ENCODE measurements at places on chromosomes 4 and X.

DNA sequence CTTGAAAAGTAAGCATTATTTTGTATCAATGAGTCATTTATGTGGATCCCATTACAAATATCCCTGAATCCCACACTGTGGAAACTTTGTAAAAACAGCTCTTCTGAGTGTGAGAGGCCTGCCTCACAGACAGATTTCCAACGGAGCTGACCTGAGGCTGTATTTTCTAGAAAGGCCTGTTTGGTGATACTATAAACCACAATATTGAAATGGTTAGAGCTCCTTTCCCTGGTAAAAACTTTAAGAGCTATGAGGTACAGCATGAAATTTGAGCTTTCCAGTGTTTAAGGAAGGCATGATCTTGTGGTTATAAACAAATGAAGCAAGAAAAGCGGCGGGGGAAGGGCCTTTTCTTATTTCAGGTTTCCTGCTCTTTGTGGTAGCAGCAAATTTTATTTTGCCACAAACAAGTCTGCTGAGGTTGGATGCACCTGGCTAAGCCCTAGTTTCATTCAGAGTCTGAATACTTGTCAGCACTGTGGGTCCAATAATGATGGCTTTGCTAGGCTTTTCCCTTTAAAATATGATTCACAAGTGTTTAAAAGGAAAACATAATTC, 86.8 kb upstream of the ETNPPL start:
- DNase-seq = no peak

GRCh38 chrX:120335289-120335688, 24.0 kb upstream of the TMEM255A start:
- no peak for DNase-seq

DNA sequence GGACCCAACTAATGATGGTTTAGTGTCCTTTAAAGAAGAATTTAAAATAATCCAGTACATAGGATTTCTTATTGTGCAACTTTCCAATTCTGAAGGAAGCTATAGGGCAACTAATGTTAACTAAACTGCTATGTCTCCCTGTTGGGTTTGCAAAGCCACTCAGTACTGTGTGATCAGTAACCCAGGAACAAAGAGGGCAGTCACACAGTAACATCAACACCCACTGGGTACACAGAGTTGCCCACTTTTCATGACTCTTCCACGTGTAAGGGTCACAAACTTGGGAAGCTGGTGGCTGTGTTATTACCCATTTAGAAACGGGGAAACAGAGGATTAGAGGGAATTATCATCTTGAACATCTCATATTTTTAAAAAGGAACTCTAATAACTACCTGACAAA, 555.0 kb upstream of the DIPK2B start:
- DNase-seq = no peak

GRCh38 chrX:124358800-124359383, 12.5 kb downstream of the SH2D1A start:
- no peak for DNase-seq

DNA sequence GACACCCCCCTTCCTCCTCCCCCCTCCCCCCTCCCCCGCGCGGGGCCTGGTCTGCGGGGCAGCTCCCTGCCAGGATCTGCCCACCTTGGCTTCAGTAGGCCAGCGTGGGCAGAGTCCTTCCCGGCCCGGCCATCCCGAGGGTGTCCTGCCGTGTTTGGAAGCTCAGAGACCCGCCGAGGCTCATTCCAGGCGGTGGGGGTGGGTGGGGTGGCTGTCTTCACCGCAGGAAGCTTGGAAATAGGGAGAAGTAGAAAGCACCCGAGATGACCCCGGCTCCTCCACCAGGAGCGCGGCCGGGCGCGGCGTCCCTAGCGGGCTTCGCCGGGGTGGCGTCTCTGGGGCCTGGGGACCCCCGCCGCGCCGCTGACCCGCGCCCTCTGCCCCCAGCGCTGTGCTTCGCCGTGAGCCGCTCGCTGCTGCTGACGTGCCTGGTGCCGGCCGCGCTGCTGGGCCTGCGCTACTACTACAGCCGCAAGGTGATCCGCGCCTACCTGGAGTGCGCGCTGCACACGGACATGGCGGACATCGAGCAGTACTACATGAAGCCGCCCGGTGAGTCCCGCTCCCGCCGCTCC, 1.6 kb downstream of the NAT8L start:
- no peak for DNase-seq

DNA sequence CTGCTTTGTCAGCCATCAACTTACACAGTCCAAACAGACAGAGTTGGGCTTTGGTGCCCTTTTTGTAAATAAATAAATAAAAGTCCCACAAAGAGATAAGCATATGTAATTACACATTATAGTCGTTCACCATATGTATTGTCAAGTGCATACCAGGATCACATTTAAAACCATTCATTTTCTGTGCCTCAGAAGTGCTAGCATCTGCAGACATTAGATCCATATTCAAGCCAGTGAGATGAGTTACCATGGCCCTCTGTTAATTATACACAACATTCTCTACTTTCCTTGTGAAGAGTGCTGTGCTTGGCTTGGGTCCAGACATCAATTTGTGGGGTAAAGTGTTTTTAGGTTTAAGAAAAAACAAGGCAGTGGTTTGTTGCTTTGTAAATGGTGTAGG, 76.8 kb downstream of the ENOX2 start:
- DNase-seq = no peak

DNA sequence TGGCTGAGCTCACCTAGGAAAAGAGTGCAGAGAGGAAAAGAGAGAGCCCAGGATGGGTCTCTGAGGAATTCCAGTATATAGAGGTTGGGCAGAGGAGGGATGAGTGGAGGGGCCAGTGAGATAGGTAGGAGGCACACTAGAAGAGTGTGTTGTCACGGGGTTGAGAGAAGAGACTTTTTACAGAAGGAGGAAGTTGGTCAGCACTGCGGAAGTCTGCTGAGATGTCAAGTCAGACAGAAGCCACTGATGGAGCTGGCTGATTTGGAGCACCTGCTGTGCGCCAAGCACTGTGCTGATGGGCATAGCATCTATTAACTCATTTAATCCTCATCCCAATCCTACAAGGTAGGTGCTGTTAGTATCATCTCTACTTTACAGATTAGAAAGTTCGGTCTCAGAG, 60.4 kb downstream of the EFNB1 start:
- no peak for DNase-seq

GRCh38 chr4:110487873-110488272, 11.9 kb downstream of the ENPEP start:
- no peak for DNase-seq

GRCh38 chr4:19514276-19515070, 737.2 kb upstream of the SLIT2 start:
- no peak for DNase-seq

DNA sequence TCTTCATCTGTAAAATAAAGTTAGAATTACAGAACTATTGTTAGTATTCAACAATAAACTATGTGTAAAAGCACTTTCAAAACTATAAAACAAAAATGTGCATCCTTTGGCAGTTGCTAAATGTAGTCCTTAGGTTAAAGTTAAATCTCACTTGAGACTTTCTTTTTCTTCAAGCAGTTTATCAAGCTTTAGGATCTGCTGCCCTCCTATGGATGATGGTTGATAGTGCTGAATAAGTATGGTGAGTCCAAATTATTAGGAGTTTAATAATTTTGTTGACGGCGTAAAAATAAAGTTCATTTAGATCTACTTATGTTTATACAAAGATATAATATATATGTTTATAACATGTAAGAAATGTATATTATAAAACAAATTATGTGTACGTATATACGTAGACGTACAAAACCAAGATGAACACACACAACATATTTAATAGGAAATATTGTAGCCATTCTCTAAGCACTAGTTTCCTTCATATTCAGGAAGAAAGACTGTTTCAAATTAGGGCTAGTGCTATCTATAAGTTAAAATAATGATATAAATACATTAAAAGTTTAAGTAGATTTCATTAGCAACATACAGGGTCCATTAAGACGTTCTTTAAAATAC, 22.3 kb downstream of the UGT2A2 start:
- no peak for DNase-seq

DNA sequence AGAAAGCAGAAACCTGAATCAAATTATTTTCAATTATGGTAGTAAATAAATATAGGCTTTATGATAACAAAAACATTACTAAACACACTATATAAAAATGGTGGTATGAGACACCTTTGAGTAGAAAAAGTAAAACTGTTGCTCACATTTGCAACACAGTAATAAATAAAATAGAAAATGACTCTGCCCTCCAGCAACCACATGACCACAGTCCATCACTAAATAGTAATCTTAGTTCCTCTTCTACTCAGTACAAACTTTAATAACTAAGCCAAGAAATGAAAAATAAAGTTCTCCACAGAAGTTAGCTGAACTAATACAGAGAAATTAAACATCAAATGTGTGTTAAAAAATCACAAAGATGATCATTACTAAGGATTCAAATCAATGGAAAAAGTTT, 108.5 kb downstream of the ADGRA3 start:
- no peak for DNase-seq

- no peak for DNase-seq
These were observed 68.2 kb upstream of the TMEM33 start for GRCh38 chr4:41866799-41867677.

DNA sequence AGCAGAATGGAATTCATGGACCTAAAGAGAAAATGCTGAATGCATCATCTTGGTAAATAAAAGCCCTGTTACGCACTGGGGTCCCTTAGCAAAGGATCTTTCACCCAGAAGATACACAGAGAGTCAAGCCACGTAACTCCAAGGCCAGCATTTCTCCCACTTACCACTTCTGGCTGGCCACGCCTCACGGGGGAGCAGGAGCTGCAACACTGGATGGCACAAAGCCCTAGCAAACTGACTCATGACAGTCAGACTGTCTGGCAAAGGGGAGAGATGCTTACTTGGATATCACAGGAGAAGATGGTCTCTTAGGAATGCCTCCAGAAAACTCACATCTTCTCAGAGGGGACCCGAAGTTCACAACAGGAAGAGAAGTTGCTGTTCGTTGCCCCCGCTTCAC, 51.4 kb upstream of the BCLAF3 start:
- DNase-seq = no peak

GRCh38 chrX:23331701-23332100, 2.9 kb upstream of the PTCHD1 start:
- DNase-seq = no peak
